ENCODE measurements at places on chromosomes 11 and 22.

- DNase-seq = no peak
Measured at GRCh38 chr22:30940685-30941362, 27.8 kb downstream of the MORC2 start.

DNA sequence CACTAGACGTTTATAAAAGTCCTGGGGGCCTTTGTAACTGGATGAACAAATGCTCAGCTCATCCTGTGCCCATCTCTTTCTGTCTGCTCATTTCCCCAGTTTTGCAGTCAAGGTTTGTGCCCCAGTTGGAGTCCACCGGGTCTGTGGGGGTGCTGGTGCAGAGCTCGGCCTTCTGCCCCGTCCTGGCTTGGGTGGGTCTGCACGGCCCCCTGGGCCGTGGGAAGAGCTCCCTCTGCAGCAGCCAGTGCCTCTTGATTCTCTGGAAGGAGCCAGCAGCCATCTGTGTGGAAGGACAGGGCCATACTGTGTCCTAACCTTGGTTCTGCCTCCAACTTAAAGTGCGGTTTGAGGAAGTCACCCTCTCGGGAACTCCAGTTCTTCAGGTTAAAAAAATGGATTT lies 140.2 kb downstream of the NTM start:
- no peak for DNase-seq

- DNase-seq = no peak
Measured at GRCh38 chr11:63939397-63939891, 642 bp downstream of the NAA40 start.

GRCh38 chr11:13462311-13462900 lies 616 bp downstream of the BTBD10 start:
- peak; percentile 78 for DNase-seq

GRCh38 chr22:49971232-49972162 lies 10.9 kb downstream of the PIM3 start:
- peak; percentile 88 for DNase-seq

DNA sequence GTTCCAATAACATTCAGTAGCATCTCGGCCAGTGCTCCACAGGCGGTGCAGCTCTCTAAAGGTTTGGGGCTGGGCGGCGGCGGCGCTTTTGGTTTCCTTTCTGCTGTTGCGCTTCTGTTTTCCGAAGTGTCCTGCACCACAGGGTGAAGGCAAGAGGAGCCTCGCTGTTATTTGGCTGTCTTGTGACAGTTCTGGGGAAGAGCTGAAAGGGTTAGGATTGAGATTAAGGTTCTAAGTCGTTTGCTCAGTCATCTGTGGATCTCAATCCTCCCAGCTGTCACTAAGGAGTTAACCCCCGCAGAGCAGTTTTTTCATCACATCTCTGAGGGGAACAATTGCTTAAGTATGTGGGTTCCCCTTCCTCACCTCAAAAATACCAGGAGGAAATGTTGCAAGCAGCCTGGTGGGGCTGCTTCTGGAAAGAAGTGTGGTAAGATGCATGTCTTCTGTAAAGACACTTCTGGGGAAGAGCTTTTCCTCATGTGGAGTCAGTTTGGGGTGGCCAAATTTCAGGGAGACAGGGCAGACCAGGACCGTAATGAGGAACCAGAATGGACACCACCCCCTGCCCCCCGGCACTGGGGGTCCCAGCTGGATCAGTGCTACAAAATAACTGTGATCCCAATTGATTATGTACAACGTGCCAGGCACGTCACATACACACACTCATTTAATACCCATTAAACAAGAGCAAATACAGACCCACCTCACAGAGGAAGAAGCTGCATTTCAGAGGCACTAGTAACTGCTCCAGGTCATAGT lies 14.2 kb downstream of the TMEM121B start:
- peak; percentile 59 for DNase-seq

GRCh38 chr11:75292943-75293342 lies 52.4 kb downstream of the TPBGL start:
- no peak for DNase-seq

DNA sequence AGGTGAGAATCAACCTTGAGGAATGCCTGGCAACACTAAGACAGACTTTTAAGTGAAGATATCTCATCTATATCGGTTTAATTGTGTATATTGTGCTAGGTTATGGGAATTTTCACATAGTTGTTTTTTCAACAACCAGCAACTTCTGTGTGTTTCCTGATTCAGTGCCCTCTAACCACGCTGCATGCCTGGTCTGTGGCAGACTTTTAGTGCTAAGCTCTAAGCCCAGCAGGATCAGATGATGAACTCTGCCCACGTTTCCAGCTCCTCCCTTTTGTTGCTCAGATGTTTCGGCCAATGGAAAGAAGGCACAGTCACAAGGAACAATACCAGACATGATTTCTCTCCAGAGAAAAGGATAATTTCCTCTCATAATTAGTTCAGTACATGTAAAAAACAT lies 1.4 kb upstream of the VWA5A start:
- DNase-seq = no peak

- DNase-seq = no peak
Measured at GRCh38 chr11:32309530-32310213, 125.7 kb downstream of the WT1 start.

- DNase-seq = no peak
Measured at GRCh38 chr11:59172345-59173079, 580 bp downstream of the DTX4 start.

DNA sequence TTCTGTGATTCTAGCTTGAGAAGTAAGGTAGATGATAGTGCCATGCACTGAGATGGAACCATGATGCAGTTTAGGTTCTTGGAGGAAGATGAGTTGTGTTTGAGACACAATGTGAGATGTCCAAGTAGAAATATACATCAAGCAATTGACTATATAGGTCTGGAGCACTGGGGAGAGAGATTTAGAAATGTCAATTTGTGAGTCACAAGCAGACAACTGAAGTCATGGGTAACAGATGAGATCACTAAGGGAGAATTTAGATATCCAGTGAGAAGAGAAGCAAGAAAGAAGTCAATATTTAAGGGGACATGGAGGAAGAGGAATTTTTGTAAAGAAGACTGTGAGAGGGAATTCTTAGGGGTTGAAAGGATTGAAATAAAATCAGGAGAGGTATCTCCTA lies 65.1 kb upstream of the RRAS2 start:
- no peak for DNase-seq

DNA sequence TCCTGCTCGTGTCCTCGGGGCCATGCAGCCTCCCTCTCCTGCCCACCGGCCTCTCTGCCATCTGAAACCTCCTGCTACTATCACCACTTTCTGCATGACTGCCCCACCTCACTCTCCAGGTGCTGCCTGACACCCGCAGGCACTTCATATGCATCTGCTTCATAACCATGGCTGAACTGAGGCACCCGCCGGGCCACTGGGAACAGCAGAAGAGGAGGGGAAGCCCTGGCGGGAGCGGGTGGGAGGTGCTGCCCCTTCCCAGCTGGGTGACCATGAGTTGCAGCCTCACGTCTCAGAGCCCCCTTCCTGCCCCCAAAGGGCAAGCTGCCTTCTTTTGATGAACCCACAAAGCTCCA lies 21.7 kb upstream of the PICK1 start:
- DNase-seq = no peak

DNA sequence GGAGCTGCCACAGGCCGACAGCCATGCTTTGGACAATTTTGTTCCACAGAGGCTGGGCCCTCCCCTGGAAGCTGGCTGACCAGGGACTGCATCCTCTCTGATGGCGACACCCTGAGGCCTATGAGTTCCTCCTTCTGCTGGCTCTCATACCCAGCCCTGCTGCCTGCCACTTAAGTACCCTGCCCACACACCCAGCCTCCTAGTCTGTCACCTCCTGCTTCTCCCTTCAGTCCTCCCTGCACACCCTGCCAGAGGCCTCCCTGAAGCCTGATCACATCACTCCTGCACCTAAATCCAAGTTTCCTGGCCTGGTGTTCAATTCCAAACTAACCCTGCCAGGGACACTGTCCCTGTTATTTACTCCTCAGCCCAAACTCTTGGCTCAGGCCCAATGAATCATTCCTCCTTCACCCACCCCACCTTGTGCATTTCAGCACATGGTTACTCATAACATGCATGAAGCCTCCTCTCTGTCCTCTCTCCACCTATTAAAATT lies 136.7 kb upstream of the NECTIN1 start:
- DNase-seq = no peak

GRCh38 chr11:119991669-119992068 lies 146.2 kb downstream of the TRIM29 start:
- DNase-seq = no peak

DNA sequence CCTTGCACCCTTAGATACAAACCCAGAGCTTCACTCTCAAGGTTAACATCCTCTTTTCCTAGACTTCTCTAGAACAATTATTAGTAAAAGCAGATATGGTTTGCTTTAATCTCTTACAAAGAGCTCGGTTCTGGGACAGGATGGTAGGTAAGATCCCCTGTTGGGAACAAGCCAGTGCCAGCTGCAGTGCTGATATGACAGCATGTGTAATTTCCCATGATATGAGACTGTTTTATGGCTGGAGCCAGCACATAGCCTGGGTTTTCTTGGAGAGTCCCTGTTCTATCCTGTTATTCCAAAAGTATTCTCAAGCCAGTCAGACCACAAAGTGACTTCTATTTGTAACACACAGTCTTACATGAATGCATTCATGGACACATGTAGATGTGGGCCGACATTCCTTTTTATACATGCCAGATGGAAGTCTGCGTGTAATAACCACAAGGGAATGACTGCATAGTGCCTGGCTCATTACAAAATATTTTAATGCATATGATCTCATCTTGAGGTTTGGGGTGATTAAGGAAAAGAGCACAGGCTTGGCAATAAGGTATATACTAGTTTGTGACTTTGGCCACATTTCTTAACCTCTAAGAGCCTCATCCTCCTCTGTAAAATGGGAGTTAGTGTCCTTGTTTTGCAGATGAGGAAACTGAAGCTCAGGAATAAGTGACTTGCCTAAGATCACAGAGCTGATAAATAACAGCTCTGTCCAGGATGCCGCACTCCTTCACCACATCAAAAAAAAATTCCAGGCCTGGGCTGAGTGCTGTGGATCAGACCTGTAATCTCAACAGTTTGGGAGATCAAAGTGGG lies 21.8 kb downstream of the CLMP start:
- DNase-seq = no peak

GRCh38 chr11:103529181-103529684 lies 420.0 kb downstream of the DYNC2H1 start:
- no peak for DNase-seq

GRCh38 chr11:1696608-1697570 lies at the start of gene KRTAP5-6:
Gene KRTAP5-6 (plus strand): TSS chr11:1697195. CDS start chr11:1697246, 51 bp downstream.
- no peak for DNase-seq

GRCh38 chr22:44646668-44647067 lies 55.3 kb upstream of the PRR5 start:
- no peak for DNase-seq

DNA sequence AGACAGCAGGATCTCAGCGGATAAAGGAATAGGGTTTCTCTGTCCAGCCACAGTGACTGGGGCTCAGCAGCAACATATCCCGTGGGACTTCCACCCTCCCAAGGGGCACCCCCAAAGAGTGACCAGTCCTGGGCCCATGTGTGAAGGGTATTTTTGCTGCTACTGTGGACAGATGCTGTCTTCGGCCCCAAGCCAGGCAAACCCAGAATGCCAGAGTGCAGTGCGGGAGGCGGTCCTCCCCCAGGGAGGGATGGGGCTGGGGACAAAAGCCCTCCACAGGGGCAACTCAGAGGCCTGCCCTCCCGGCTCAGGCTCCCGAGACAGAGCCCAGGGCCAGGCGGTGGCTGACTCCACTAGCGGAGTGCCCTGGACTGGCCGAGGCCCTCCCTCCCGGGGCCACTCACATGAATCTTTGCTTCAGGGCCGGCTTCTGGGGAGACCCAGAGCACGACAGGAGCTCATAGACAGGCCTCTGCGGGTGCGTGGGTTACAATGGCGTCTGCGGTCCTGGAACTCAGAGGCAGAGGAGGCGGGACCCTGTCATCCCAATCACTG lies 34.7 kb upstream of the WNT7B start:
- DNase-seq = peak; percentile 64

DNA sequence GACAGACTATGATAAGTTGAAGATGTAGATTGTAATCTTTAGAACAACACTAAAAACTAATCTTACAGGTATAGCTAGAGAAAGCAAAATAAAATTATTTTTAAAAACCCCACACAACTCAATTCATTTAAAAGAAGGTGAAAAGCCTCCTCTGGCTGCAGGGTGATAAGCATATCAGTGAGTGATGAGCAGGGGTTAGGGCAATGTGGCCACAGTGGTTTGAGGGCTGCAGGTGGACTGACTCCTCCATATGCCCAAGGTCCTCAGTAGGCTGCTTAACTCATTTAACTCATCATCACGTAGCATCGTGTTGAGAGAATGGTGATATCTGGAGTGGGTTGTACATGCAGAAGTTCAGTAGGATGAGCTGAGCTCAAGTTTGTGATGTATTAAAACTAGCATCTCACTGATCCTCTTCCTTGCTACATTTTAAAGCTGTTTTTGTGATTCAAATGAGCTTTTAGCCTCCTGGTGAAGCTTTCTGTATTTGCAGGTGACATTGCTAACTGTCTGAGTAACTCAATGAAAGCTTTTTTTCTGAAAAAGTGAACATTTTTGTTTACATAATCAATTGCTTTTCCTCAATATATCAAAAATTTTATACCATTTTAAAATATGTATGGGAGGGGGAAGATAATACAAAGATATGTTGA lies 37.0 kb upstream of the SC5D start:
- no peak for DNase-seq

GRCh38 chr22:43377548-43377895 lies 34.3 kb upstream of the MPPED1 start:
- no peak for DNase-seq

DNA sequence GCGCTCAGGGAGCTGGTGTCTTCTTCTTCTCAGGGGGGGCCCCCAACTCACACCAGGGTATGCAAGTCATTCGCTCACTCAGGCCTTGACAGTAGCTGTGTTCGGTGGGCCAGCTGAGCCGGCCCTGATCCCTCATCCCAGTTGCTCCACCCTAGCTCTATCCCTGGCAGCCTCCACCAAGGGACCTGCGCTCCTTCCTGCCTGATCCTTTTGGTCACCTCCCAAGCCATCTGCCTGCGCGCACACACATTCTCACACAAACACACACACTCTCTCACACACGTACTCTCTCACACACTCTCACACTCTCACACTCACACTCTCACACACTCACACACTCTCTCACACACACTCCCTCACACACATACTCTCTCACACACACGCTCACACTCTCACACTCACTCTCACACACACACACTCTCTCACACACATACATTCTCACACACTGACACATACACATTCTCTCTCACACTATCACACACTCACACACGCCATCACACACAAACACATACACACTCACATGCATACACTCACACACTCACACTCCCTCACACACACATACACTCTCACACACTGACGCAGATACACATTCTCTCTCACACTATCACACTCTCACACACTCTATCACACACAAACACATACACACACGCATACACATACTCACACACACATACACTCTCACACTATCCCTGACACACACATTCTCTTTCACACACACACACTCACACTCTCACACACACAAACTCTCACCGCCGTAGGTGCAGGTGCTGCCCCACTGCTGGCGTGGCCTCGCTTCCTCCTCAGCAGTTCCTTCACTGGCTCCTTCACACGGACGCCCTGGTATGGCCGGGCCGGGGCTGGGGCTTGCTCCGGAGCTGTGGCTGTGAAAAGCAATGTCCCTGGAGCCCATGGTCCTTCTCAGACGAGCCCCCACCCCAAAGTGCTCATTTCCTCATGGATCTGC lies 20.8 kb downstream of the POU2AF1 start:
- DNase-seq = no peak

- no peak for DNase-seq
Measured at GRCh38 chr11:10894666-10895065, 36.8 kb upstream of the ZBED5 start.

GRCh38 chr22:39030705-39031104 lies 9.8 kb downstream of the APOBEC3D start:
- no peak for DNase-seq

GRCh38 chr22:39395936-39396796 lies 3.4 kb upstream of the TAB1 start:
- no peak for DNase-seq

GRCh38 chr11:60854847-60855725 lies 664 bp downstream of the PTGDR2 start:
- no peak for DNase-seq

Measured in sigmoid colon (tissue), 7 donors.